ENCODE measurements at places on chromosomes 2 and 18.

DNA sequence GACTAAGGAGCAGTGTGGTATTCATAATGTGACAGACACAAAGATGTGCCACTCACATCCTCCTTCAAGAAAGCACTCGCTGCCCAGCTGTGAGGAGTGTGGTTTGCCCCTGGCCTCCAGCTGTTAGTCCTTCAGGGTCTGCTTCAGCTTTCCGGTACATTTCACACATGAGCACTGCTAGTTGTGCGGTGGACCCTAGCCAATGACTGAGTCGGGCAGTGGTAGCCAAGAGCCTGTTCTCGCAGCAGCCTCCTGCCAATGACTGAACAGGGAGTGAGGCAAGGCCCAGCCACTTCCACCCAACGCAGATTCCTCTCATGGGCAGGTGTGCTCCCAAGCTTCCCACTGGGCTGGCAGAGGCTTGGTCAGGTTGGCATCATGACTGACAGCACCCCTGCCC, 254.3 kb downstream of the RBM43 start:
- DNase-seq = no peak

GRCh38 chr2:183604065-183604464, 479.8 kb downstream of the NUP35 start:
- no peak for DNase-seq

DNA sequence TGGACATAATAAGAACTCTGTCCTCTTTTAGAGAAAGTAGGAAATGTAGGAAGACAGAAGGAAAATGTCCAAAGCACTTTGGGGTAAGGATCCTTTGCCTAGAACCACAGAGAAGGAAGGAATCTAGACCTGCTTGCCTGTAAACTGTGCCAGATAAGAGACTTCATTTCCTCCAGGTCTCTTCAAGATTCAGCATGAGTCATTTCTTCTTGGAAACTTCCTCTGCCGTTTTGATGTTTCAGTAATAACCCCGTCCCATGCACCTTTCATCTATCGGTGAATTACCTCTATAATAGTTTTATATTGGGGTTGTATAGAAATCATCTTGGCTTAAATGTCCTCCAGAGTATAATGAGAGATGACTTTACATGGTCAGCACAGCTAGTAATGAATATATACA, 63.2 kb upstream of the LRATD1 start:
- DNase-seq = no peak

DNA sequence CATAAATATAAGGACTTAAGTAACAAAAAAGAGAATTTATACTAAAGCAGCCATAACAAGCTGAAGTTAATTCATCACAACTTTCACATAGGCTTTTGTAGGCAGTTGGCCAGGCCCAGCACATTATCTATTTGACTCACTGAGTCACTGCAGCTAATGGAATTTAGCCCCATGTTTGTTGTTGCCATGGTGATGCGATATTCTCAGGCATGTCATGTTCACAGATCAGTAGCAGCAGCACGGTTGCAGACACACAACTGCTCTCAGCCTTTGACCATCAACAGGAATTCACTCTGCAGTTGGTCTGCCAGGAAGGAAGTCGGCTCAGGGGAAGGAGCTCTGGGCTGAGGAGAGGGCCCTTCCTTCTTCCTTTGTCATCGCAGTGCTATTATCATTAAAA, 639.8 kb downstream of the TMEM182 start:
- no peak for DNase-seq

DNA sequence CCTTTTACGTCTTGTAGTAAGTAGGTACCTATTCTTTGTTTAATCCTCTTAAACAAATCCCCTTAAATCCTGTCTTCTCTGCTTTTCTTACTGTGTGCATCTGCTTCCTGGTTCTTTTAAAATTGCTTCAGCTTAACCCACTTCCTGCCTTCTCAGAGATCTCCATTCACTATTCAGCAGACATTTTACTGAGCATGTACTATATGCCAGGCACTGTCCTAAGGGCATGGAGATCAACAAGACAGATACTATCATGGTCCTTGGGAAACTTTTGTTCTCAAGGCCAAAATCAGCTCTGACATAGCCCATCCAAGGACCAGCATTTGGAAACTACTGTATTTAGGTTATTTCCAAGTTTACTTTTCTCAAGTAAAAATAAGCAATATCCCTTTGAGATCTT, 227.5 kb downstream of the TPGS2 start:
- no peak for DNase-seq

- DNase-seq = no peak
These were observed 83.8 kb upstream of the RIOK3 start for GRCh38 chr18:23369266-23369665.

DNA sequence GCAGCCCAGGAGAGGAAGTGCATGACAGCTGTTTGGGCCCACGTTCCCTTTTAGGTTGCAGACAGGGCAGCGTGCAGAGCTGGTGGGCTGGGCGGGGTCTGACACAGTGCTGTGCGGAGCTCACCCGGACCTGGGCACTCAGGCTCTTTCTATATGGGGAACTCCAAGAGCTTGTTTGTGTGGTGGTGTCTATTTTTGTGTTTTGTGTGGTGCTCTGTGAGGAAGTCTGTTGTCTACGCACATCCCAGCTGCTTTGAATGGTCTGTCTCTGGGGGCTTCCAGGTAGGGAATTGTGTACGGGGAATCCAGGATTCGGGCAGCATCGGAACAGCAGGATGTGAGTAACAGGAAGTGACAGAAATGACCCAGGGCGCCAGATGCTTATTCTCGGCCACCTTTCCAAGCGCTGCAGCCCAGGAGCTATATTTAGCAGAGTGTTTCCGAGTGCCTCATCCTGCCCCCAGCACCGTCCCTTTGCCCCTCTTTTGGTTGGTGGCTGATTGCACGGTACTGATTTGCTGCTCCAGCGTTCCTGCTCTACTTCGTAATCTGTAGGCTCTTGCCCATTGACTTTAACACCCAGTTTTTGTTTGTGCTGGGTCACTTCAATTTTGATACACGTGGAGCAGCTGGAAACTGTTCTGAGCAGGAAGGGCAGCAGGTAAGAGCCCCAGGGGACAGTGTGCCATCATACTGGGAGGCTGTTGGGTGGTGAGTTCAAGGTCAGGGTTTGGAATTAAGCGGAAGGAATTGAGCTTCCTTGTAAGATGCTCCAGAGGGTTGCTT, 64.7 kb downstream of the DGKD start:
- peak; percentile 71 for DNase-seq

GRCh38 chr2:67145851-67146250, 251.3 kb upstream of the ETAA1 start:
- DNase-seq = no peak

DNA sequence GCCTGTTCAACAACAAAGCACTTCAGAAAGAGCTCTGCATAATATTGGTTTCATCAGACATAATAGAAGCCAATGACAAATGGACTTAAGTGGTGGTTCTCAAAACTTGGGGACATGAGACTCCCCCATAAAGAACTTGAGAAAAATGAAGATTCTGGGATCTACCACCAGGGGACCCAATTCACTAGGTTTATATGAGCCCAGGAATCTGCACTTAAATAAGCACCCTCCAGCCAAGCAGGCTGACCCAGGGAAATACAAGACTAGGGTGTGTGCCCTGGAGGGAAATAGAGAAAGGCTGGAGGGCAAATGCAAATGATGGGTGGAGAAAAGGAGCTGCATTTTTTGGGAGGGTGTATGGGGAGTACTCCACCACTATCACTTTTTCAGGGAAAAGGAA, 52.5 kb downstream of the SATB2 start:
- no peak for DNase-seq

- DNase-seq = no peak
These were observed 304.6 kb downstream of the XIRP2 start for GRCh38 chr2:167192833-167193232.

DNA sequence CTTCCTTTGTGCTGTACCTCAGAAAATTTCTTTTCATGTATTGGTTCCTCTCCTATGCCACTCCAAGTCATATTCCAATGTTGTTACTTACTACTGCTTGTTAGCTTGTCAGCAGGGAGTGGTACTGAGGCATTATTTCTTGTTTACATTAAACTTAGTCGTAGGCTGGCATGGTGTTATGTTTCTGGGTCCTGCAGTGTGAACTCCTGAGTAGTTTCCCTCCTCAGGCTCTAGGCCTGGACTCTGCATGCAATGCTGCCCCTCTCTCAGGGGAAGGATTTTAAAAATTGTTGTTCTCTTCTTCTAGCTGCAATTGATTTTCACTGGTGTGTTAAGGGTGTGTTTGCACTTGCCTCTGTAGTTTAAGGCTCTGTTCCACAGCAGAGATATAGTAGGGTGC, 671.6 kb downstream of the PLCL1 start:
- DNase-seq = no peak

DNA sequence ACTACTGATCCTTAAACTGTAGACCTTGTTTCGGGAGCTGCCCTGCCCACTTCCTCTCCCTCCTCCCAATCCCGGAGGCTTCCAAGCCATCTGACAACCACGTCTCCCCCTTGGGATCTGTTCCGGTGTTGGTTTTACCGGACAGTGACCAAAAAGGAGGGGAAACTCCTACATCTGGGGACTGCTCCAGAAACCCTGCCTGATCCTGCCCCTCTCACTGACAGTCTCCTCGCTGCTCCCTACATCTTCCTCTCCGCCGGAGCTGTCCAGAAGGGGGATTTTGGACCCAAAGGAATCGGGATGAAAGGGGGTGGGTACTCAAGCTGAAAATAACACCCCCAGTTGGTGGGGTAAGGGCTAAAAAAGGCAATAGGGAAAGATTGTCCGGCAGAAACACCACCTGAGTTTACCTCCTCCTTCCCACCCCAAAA, 1.5 kb downstream of the INO80D start:
- peak; percentile 59 for DNase-seq

DNA sequence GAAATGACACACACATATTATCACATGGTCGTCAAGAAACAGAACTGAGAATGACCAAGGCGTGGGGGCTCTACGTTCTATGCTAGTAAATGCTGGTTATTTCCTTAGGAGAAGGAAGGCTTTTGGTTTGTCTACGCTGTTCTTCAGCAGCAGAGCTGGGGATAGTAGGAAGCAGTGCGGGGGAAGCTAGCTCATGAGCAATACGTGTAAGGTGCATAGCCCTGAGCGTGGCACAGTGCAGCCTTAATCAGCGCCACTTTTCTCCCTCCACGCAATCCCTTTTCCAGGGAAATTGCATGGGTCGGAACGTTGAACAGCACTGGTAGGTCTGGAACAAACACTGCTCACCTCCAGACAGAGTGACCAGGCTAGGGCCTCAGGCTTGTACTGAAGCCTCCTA, 199.6 kb upstream of the FBXO11 start:
- no peak for DNase-seq

DNA sequence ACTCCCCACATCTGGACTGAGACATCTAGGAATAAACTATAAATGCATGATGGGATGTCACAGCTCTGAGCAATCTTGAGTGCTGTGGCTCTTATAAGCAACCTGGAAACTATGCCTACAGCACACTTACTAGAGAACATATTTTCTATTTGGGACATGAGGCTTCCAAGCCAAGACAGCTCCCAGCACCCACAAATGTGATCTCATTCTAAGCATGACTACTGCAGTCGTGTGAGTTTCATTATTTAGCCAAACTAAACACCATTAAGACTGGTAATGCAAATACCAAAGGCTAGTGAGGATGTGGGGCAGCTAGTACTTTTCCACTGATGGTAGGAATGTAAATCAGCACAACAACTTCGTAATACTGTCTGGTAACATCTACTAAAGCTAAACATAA, 72.5 kb downstream of the RTTN start:
- no peak for DNase-seq

DNA sequence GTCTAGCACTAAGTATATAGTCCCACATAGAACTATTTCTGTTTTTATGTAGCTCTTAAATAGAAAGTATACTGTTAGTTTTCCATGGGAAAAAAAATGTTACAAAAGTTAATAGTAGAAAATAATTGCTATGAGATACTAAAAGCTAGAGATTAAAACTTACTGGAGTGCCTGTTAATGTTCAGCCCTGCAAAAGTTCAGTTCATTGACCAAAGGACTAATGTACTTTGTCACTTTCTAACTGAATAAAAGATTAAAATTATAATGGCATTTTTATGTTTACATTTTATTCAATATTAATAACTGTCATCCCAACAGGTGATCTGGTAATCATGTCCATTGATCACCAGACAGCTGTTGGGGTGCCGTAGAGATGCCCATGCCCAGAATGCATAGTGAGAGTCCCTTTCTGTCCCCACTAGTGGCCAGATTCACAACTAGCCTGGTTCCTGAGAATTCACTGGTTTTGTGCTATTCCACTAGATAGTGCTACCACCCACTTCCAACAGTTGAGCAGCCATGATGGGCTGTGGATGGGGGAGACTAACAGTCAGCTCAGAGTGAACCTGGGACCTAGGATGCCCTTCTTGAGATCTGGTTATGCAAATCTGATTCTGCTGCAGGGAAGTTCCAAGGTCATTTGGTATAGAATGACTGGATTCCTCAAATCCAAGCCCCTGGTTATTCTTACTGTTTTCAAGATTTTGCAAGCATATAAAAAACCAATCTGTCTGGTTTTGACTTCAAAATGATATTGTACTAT, 57.8 kb downstream of the AFTPH start:
- no peak for DNase-seq

DNA sequence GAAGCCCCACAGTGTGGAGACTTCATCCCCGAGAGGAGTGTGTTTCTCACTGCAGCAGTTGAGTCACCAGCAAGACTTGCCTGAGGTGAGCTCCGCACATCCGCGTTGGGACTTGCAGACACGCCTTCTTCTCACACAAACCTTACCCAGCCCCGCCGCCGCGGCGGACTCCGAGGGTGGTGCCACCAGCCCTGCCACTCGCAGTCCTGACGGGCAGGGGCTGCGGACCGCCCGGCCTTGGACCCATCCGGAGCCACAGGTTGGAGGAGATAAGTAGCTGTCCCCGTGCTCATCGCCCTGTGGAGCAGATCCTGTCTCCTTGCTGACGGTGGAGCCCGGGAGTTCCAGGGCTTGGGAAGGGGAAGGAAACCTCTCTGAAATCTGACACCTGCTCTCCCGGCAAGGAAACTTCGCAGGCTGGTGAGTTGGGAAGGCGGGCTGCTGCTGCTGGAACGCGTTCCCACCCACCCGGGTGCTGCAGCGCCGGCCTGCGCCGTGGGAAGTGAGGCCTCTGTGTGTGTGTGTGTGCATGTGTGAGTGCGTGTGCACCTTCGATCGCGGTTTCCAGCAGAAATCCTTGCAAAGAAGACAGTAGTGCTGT, at the start of gene RAB27B:
Gene RAB27B, plus strand, starts transcription at position 197 of the 601 bp plus-strand sequence. CDS start 49,109 bp downstream, outside the sequence.
- peak; percentile 82 for DNase-seq

DNA sequence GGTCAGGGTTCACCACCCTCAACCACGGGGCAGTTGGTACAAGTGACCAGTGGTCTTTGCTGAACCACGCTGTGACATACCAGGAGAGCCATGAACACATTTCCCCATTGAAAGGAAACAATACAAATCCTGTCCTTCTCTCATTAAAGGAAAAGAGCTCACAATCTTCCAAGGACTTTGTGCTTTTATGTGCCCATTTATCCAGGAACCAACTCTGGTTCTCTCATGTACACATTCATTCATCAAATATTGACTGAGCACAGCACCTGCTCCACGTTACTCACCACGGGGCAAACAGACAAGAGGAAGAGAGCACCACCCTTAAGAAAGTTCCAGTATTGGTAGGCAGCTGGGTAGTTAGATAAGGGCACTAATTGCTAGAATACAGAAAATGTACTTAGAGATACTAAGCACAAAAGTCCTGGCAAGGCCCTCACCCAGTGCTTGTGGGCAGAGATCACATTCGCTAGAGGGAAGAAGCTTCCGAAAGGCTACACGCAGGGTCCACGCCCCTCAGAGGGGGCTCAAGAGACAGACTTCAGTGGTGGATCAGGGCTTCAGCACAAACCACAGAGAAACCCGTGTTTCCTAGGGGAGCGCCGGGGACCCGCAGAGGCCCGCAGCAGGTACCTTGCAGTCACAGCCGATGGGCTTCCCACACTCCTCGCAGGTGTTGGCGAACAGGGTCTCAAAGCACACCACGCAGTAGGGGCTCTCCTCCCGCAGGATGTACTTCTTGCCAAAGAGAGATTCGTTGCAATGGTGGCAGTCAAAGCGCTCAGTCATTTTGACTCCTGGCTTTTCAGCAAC, 12.9 kb downstream of the FHL2 start:
- no peak for DNase-seq

GRCh38 chr2:201837824-201838431, 31.6 kb downstream of the CDK15 start:
- DNase-seq = no peak
